CD4-positive, alpha-beta T cell treated with Interleukin-10 for 1 hour (primary cell): ENCODE measurements at places on chromosomes 1 and 21.
A peak's percentile ranks its signal among the peaks of the same experiment; 100 is the strongest.

GRCh38 chr1:170067253-170067819 is 7.2 kb downstream of the KIFAP3 start:
- DNase-seq = no peak

GRCh38 chr1:214198571-214198970 is 82.4 kb upstream of the SMYD2 start:
- DNase-seq = no peak

GRCh38 chr1:236844499-236845271 is 49.6 kb downstream of the MTR start:
- DNase-seq = no peak

GRCh38 chr1:245255783-245256182 is 101.0 kb downstream of the KIF26B start:
- DNase-seq = no peak

- no peak for DNase-seq
Measured at GRCh38 chr1:202974856-202975255, 7.8 kb upstream of the CYB5R1 start.

DNA sequence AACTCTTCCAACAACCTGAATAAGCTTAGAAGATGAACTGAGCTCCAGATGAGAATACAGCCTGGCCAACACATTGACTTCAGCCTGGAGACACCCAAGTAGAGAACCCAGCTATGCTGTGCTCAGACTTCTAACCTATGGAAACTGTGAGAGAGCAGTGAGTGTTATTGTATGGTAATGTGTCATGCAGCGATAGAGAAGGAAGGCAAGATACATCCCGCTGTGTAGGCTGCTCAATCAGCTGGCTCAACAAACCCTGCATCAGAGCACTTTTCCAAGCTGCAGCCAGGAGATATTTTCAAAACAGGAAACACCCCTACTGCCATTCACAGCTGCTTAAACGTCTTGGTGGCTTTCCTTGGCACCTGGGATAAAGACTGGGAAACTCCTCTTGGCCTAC is 321.3 kb downstream of the SIPA1L2 start:
- DNase-seq = no peak

GRCh38 chr1:9561429-9561828 is 22.2 kb downstream of the SLC25A33 start:
- peak; percentile 23 for DNase-seq

GRCh38 chr1:197319631-197320030 is 51.6 kb downstream of the CRB1 start:
- DNase-seq = peak; percentile 12

- no peak for DNase-seq
Measured at GRCh38 chr1:216045400-216045799, 377.8 kb downstream of the USH2A start.

- DNase-seq = no peak
Measured at GRCh38 chr1:39898648-39899603, 2.8 kb downstream of the MYCL start.

DNA sequence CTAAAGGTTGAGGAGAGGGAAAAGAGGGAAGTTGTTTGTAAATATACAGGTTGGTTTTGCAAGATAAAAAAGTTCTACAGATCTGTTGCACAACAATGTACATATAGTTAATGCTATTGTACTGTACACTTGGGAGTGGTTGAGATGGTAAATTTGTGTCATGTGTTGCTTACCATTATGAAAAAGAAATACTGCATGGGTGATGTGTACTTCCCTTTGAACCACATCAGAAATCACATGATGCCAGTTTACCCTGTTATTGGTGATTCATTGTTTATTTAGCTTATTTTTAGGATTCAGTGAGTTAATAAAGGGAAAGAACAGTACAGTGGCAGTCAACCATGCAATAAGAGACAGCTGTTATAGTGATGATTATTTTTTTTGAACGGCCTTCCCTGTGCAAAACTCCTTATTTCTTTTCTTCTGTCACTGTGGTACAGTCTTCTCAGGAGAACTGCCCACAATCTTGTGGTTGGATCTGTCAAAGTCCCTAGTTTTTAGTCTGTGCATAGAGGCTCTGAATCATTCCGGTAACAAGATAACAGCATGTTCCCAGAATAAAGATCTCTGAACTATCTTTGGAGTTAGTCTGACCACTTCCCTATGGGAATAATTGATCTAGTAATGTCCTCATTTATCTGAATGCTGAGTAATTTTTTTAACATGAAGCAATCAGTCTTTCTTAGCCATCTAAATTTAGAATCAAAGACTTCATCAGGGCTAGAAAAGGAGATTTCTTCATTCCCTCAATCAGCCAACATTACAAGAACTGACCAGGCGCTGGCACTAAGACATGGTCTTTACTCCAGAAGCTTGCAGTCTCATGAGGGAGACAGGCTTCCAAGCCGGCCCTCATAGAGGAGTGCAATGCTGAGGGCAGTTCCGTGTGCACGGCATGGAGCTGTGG is 84.2 kb downstream of the SH3GLB1 start:
- DNase-seq = no peak

GRCh38 chr1:12136916-12137610 is 29.7 kb upstream of the TNFRSF1B start:
- DNase-seq = no peak

DNA sequence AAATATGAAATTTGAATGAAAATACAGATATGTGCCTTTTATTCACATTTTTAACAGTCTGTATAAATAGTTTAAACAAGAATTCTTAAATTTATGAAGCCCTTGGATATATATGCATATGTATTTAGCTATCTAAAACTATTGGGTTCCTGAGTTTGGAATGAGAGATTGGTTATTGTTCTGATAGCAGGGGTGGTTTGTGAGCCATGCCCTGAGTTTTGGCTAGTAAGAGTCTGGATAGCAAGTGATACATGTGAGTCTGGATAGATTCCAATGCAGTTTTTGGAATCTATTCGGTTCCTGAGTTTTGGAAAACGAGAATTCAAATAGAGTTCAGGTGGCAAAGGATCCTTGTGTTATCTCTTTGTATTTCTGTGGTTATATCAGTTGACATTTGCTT is 2.8 kb downstream of the MAN1A2 start:
- no peak for DNase-seq

DNA sequence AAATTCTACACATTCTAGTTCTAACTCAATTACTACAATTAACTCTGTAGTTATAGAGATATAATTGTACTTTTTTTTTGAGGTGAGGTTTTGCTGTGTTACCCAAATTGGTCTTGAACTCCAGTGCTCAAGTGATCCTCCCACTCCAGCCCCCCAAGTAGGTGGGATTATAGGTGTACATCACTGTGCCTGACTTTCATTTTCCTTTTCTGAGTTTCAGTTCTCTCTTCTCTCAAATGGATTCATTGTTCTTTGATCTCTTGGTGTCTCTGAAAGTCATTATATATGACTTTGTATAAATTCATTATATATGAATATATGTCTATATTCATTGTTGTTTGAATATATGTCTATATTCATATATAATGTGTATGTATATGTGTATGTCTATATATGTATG is 74.0 kb upstream of the GALNT2 start:
- no peak for DNase-seq

DNA sequence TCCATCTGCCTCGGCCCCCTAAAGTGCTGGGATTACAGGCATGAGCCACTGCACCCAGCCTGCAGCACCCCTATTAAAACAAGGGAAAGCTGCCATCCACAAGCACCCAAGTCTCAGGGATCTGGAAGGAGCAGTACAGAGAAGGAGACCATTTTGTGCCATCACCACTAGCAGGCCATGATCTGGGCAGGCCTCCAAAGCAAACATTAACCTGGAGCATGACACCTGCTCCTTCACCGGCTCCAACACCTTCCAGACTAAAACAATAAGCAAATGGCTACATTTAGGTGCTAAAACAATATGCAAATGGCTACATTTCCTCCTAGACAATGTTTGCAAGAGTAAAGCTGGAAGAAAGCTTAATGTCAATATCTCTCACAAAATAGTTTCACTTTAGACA is 16.7 kb downstream of the MEAF6 start:
- no peak for DNase-seq

GRCh38 chr1:91201176-91201575 is 179.3 kb upstream of the ZNF644 start:
- DNase-seq = no peak

GRCh38 chr1:30385246-30385995 is 338.0 kb downstream of the MATN1 start:
- no peak for DNase-seq

DNA sequence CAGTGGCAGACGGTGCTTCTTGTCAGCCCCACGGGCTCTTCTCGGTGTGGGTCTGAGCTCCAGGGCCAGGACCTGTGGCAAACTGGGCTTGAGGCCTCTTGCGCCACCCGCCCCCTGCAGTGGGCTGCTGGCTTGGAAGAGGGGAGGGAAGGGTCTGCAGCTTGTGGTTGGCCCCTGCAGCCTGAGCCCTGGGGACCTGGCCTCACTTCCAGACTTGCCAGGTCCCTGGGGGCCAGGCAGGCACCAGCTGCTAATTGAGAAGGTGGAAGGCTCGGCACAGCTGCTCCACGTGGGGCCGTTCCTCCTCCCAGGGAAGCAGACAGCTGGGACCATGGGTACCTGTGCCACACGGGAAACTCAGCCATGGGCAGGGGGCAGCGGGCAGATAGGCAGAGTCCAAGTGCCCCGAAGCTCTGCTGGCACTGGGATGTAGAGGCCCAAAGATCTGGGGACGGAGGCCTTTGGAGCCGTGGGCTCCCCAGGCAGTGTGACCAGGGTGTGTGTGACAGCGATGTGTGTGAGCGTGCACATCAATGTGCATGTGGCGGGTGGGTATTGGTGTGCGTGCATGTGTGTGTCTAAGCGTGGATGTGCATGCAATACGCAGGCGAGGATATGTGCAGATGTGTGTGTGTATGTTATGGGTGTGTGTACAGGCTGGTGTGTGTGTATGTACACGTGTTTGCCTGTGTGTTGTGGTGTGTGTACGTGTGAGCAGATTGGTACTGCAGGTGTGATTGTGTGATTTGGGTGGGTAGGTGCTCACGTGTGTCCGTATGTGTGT is 39.3 kb downstream of the TP73 start:
- DNase-seq = no peak

GRCh38 chr1:21672478-21673276 is 3.5 kb upstream of the RAP1GAP start:
- DNase-seq = no peak

DNA sequence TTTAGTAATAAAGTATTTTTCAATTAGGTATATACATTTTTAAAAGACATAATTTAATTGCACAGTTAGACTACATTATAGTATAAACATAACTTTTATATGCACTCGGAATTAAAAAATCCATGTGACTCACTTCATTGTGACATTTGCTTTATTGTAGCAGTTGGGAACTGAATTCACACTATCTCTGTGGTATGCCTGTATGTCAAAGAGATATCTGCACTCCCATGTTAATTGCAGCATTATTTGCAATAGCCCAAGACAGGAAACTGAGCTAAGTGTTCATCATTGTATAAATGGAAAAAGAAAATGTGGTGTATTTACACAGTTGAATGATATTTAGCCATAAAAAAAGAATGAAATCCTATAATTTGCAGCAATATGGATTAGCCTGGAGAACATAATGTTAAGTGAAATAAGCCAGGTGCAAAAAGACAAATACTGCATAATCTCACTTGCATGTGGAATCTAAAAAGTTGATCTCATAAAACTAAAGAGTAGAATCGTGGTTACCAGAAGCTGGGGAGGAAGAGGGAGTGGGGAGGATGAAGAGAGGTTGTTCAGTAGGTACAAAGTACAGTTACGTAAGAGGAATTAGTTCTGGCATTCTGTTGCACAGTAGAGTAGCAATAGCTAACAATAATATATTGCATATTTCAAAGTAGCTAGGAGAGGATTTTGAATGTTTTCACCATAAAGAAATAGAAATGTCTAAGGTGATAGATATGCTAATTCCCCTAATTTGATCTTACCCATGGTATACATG is 64.8 kb downstream of the DPT start:
- DNase-seq = no peak

DNA sequence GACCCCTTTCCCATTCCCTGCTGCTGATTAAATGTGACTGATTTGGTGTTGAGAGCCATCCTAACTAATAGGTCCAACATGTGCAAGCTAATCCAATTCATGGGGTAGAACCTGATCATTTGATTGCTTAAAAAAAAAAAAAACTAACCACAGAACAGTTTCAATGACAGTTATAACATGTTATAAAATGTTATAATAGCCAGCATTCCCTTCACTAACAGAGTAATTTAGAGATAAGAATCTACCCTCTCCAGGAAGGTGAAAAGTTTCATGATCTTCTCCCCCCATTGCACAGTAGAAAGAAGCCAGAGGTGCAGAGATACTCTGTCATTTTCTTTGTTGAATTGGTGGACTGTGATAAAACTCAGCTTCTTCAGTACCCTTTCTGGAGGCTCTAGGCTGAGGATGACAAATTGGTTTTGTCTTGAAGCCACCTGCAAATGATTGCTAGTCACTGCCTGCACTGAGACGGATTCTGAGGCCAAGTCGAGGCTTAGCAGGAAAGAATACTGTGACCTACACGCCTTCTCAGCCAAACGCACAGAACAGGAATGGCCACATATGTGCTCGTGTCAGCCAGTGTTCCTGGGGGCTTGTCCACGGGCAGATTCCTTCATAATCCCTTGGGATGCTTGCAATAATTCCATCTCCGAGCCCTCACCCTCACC is 215.7 kb upstream of the IRF2BP2 start:
- no peak for DNase-seq

- no peak for DNase-seq
Measured at GRCh38 chr1:16938351-16939321, 16.9 kb downstream of the CROCC start.

- no peak for DNase-seq
Measured at GRCh38 chr1:34682452-34683223, 72.2 kb upstream of the GJB5 start.

DNA sequence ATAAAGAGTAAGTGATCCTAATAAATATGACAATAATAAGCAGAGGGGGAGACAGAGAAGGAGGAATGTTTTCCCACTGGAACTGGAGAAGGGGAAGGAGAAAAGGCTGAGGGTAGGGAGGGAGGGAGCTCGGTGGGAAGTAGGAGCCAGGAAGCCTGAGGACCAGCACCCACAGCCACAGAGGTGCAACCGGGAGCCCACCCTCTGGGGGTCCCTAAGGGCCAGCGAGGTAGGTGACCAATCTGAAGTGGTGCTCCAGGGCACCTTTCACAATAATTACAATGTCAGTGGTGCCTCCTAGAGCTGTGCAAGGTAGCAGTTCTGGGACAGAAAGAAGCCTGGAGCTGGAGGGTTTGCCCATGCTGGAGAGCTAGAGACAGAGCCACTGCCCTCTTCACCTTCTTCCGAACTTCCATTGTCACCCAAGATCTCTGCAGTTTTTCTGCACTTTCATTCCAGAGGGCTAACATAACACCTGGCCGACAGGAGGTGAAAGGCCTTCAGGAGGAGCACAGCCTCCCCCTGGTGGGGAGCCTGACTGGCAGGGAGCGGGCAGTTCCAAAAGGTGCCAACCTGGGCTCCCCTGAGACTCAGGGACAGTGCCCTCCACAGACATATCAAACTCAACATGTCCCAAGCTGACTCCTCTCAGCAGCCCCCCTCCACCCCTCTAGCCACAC is 4.1 kb upstream of the AHCYL1 start:
- DNase-seq = peak; percentile 27

GRCh38 chr1:74963120-74963519 is 171.1 kb upstream of the LHX8 start:
- DNase-seq = no peak

DNA sequence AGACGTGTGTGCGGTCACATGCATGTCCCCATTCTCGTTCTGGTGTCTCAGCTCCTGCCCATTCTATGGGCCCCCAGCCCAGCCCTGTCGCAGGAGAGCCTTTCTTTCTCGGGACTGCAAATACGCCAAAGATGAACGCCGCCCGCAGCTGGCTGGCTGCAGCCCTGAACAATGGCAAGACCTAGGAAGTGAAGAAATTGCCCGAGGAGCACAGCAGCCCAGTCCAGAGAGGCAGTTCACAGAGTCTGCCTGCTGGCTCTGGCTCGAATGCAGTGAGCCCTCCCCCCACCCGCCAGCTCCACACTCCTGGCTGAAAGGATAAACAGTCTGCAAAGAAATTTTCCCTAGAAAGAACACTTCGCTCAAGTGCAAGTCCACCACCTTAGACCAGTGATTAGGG is 23.3 kb downstream of the PAX7 start:
- no peak for DNase-seq
